Prostate gland (tissue), 2 donors: ENCODE measurements at places on chromosomes 5 and 9.

- no peak for DNase-seq
These were observed 517.2 kb downstream of the SPOCK1 start for GRCh38 chr5:136981936-136982335.

- no peak for DNase-seq
These were observed 47.4 kb upstream of the OLFM1 start for GRCh38 chr9:135039916-135040645.

DNA sequence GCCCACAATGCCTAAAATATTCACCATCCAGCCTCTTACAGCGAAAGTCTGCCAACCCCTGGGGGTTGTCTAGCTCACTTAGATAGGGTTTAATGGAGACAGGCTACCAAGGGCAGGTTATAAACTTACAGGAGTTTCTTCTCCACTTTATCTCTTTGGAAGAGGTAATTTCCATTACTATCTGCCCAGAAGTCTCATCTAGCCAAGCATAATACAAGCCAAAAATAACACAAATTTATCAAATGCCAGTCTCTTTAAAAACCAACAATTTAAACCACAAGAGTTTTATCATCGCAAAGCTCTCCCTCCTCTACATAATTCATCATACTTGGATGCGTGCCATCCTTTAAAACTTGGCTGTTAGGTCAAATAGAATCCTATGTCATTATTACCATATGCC lies 6.2 kb downstream of the RBM22 start:
- DNase-seq: no peak

- DNase-seq: no peak
These were observed 169.6 kb upstream of the SMIM23 start for GRCh38 chr5:171615705-171616640.

GRCh38 chr9:32011049-32011448 lies 373.4 kb upstream of the ACO1 start:
- DNase-seq: no peak

- DNase-seq: no peak
These were observed 134.3 kb downstream of the MACROH2A1 start for GRCh38 chr5:135264451-135265440.

GRCh38 chr9:87280421-87280820 lies 217.2 kb upstream of the DAPK1 start:
- DNase-seq: no peak

GRCh38 chr5:119049824-119050449 lies 20.9 kb upstream of the DMXL1 start:
- DNase-seq: no peak

GRCh38 chr5:80961376-80962281 lies 1.5 kb downstream of the RASGRF2 start:
- no peak for DNase-seq

- no peak for DNase-seq
These were observed 792.1 kb downstream of the BRINP1 start for GRCh38 chr9:118577121-118577520.

DNA sequence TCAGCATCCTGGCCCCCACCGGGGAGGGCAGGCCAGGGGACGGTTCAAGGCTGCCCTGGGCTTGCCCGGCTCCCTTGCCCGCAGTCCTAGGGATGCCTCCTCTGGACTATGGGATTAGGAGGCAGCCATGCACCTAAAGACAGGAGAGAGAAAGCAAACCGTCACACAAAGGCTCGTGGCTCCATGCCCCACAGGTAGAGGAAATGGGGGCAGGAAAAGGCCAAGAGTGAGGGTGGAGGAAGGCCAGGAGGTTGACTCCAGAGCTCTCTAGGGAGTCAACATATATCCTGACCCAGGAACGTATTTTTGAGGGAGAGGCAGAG lies 9.7 kb downstream of the MGAT1 start:
- no peak for DNase-seq

DNA sequence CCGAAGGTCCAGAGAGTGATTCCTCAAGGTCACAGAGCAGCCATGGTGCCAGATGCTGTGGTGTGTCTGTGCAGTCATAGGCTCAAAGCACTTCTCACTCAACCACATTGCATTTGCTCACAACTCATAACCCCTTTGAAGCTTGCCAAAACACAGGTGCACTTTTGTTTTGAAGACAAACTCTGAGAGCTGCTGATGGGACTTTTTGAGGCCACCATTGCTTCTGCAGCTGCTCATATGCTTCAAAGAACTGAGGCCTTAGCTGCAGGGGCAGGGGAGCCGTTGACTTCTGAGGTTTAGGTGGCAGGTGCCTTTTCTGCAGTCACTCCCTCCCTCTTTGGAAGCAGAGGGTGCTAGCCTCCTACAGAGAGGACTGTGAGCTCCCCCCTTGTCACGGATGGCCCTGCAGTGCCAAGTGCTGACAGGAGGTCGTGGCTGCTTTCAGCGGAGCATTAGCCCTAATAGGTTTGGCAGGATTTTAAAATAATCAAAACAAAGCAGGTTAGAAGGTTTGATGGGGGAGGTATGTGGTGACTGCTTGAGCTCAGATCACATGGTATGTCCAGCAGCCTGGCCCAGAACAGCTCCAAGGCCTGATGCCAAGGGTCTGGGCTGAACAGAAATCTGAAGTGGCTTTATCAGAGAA lies 232.1 kb downstream of the MAN2A1 start:
- no peak for DNase-seq

DNA sequence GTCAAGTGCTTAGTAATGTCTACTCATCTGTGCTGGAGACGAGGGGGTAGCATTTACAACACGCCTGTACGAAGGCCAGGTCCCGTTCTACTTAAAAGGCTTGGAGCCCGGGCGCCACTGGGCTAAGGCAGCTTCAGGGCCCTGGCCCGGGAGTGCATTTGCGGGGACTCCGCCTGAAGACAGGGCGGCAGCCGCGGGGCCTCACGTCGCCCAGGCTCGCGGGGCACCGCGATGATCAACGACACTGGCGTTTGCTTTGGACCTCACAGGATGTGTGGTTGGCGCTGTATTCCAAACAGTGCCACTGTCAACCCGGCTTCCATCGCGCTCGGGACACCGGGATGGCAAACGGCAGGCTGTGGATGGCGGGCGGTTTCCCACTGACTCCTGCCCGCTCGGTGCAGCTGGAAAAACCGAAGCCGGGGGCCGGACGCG lies 1.1 kb upstream of the TENT4A start:
- peak; percentile 34 for DNase-seq

DNA sequence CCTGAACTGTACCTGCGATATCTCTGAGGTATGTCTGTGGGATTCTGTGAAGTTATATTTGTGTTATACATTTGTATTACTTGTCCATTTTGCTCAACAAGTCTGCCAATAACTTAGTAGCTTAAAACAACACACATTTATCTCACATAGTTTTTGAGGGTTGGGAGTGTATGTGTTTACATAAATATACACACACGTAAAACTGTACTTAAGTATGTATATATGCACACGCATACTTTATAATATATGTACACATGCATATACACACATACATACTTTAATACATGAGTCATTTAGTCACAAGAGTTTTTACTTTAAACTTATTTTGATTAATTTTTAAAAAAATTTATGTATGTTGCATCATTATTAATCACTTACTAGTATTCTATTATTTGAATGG lies 205.9 kb upstream of the EDIL3 start:
- DNase-seq: no peak

DNA sequence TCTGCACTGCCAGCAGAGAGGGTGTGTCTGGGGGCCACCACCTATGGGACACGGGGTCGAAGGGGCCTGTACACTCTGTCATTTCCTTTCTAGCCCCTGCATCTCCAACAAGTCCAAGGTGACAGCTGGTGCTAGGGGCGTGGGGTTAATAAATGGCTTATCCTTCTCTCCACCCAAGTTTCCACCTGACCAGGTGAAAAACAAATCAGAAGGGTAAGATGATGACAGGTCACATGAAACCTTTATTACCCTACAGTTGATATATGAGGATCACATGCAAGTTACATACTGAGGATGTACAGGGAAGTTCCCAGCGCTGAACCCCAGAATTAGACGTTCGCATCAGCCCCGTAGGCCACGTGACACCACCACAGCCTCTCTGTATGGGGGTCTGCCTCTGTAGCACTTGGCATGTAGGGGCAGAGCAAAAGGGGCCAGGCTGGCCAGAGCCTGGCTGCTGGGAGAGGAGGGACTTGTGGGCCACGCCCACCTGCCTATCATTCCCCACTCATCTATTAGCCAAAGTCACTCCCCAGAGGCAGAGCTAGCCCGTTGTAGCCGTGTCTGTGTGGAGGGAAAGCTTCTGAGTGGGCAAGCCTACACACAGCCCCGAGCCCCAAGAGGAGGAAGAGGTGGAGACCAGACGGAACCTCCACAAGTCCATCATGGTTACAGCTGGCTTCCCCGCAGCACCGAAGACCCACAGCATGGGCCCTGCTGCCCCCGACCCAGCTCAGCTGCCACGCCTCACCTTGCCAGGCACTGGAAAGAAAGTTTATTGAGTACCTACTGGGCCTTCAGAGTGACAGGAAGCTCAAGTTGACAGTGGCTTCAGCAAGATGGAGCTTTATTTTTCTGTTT lies 2.2 kb downstream of the TMEM141 start:
- DNase-seq: no peak

DNA sequence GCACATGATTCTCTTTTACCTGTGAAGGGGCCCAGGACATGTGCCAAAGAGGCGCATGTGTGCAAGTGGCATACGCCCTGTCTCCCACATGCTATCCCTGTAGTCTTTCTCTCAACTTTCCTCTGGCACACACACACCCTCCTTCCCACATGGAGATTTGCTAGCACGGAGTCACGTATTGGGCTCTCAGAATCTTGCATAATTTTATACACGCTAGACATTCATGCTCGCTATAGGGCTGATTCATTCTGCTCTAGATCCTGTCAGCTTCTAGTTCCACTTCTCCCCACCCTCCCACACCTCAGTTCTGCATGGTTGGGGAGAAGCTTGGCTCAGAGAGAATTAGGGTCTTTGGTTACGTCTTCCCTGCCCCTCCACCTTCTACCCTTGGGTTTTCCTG lies 72.8 kb downstream of the CD180 start:
- no peak for DNase-seq

DNA sequence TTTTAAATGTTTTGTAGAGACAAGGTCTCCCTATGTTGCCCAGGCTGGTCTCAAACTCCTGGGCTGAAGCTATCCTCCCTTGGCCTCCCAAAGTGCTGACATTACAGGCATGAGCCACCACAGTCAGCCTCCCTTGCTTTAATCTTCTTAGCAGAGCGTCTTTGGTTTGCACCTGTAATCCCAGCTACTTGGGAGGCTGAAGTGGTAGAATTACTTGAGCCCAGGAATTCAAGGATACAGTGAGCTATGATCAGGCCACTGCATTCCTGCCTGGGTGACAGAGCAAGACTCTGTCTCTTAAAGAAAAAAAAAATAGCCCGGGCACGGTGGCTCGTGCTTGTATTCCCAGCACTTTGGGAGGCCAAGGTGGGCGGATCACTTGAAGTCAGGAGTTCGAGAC lies 27.8 kb downstream of the UBE2D2 start:
- no peak for DNase-seq

GRCh38 chr9:33318225-33318624 lies 27.9 kb downstream of the NFX1 start:
- no peak for DNase-seq

GRCh38 chr5:178325679-178326373 lies 93.2 kb upstream of the PHYKPL start:
- no peak for DNase-seq

- DNase-seq: no peak
These were observed 300.0 kb downstream of the MAST4 start for GRCh38 chr5:66896171-66896570.

- no peak for DNase-seq
These were observed 15.6 kb upstream of the SLC6A19 start for GRCh38 chr5:1185629-1186350.

DNA sequence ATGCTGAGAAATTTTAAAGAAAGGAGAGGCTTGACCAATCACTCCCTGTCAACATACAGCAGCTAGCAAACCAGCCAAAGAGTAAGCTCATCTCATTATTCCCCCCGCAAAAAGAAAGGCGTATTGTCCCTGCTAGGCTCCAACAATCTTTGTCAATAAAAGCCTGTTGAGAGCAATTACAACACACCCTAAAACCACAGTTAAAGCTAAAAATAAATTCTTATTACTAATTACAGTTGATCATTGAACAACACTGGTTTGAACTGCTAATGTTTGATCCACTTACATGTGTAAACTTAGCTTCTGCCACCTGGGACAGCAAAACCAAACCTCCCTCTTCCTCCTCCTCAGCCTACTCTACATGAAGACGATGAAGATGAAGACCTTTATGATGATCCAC lies 151.2 kb downstream of the TSSK1B start:
- DNase-seq: no peak

GRCh38 chr9:69085569-69086283 lies 50.2 kb downstream of the FXN start:
- no peak for DNase-seq

GRCh38 chr5:7412409-7412808 lies 16.5 kb downstream of the ADCY2 start:
- DNase-seq: no peak

- DNase-seq: peak; percentile 53
These were observed 70.0 kb upstream of the KLF9 start for GRCh38 chr9:70484232-70485130.

GRCh38 chr5:113114559-113114958 lies 138.0 kb downstream of the DCP2 start:
- DNase-seq: no peak

- DNase-seq: no peak
These were observed 10.9 kb upstream of the CARNMT1 start for GRCh38 chr9:75039009-75039408.

GRCh38 chr9:20728493-20729220 lies 44.6 kb downstream of the FOCAD start:
- peak; percentile 5 for DNase-seq

DNA sequence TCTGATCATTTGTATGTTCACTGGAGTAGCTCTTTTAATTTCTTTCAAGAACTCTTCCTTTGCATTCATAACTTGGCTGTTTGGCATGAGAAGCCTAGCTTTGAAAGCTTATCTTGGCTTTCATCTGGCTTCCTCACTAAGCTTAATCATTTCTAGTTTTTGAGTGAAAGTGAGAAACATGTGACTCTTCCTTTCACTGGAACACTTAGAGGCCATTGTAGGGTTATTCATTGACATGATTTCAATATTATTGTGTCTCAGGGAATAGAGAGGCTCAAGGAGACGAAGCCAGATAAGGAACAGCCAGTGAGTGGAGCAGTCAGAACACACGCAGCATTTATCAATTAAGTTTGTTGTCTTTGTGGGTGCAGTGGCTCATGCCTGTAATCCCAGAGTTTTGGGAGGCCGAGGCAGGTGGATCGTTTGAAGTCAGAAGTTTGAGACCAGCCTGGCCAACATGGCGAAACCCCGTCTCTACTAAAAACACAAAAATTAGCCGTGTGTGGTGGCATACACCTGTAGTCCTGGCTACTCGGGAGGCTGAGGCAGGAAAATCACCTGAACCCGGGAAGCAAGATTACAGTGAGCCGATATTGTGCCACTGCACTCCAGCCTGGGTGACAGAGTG lies 98.3 kb downstream of the UGCG start:
- no peak for DNase-seq

DNA sequence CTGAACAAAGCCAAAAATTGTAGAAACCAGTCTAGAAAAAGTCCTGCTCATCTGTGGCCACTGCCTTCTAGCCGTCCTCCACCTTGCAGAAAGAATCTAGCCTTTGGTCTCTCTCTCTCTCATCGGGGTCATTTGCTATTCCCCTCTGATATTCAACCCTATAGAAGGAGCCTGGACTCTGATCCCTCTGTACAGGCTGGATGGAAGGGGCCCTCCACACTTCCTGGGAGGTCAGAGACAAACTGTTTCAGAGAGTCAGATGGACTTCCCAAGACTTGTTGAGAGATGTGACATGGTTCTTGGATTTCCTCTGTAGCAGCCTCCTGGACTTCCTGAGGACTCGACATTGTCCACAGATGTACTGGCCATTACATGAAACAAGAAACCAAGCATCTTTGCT lies 85.0 kb upstream of the RUSC2 start:
- DNase-seq: no peak
